Activated T-helper 1 cell treated with anti-CD3 and anti-CD28 coated beads, Interleukin-12 subunit alpha, Interleukin-12 subunit beta, Interleukin-2, Interleukin-4 antibody, amounts not matched to agents 30 ng/mL and 10 ng/mL and 1 ng/mL, durations not matched to agents 14 hours and 24 hours and 36 hours (primary cell): ENCODE measurements at places on chromosomes 7 and 10. TPM values are rescaled to one million over a fixed set of nuclear protein-coding genes. Genes with fewer than 3 reads are reported as not detected.

SPDYE8 gene
- total RNA-seq, result not detected in 2 replicates

GPR26 gene
- total RNA-seq, result not detected in 2 replicates

STRIP2 gene
- 74.0 and 79.4 TPM in 2 replicates for total RNA-seq

MYO1G gene
- total RNA-seq, result 252 and 258 TPM in 2 replicates

ZNF727 gene
- total RNA-seq, result 0.12 TPM in 1 of 2 replicates, not detected in the other

BAMBI gene
- 0.23 and 0.81 TPM in 2 replicates for total RNA-seq

- DNase-seq, result no peak
Measured at GRCh38 chr7:34338961-34339526, 319.0 kb upstream of the NPSR1 start.

GRCh38 chr7:157751951-157752673 is 415.3 kb downstream of the DNAJB6 start:
- no peak for DNase-seq

DNA sequence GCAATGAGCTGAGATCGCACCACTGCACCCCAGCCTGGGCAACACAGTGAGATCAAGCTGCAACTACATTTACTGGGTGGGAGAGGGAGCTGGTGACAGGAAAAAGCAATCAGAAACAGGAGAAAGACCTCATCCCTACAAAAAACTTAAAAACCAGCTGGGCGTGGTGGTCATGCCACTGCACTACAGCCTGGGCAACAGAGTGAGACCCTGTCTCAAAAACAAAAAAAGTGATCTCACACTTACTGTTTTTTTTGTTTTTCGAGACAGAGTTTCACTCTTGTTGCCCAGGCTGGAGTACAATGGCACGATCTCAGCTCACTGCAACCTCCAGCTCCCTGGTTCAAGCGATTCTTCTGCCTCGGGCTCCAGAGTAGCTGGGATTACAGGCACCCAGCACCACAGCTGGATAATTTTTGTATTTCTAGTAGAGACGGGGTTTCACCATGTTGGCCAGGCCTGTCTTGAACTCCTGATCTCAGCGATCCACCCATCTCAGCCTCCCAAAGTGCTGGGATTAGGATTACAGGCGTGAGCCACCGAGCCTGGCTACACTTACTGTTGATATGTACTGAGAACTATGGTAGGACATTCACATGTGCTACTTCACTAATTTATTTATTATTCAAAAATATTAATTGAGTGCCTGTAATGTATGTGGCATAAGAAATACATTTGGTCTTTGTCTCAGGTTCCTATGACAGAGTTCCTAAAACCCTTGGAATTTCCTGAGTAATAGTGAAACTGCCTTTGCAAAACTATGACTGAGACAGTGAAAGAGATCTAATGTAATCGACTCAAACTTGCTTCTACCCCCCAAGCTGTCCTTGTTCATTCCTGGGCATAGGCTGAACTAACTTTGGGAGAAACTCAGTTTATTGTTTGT is 27.7 kb upstream of the NRBF2 start:
- no peak for DNase-seq

DNA sequence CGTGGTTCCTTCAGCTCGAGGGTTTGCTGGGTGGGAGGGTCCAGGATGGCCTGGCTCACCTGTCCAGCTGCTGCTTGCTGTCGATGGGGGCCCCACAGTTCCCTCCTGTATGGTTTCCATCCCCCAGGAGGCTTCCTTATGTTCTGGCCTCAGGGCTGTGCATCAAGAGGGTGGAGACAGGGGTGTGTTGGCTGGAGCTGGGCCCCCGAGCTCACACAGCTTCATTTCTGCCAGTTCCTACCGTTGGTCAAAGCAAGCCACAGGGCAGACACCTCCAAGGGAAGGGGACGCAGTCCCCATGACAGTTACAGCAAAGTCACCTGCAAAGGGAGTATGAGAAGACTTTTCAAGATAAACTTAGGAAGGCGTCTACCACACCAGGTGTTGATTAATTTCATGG is 156.9 kb downstream of the EBF3 start:
- DNase-seq, result no peak

GRCh38 chr7:131509781-131510180 is 46.6 kb downstream of the PODXL start:
- no peak for DNase-seq

DNA sequence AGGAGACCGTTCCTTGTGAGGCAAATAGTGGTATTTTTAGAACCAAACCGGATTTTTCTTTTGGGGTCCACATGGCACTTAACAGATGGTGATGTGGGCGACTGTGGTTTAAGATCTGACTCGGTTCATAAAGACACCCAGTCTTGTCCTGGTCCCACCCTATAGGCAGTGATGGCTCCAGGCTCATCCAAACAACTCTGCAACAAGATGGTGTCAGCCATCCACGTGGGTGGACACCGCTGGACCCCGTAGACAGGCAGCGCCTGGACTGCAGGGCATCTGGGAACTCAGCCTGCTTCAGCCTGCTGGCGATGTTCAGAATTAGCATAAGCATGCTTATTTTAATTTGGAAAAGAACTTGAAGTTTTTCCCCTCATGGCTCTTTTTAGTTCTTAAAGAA is 258.4 kb upstream of the FZD1 start:
- no peak for DNase-seq

- DNase-seq, result no peak
Measured at GRCh38 chr7:49783446-49783845, 10.0 kb downstream of the VWC2 start.
